Activated CD4-positive, alpha-beta T cell treated with anti-CD3 and anti-CD28 coated beads, Interleukin-2, amount 10 ng/mL, durations not matched to agents 7 days and 5 days (primary cell): ENCODE measurements at places on chromosomes 5 and 9. TPM values are rescaled to one million over a fixed set of nuclear protein-coding genes. Genes with fewer than 3 reads are reported as not detected.
A peak's percentile ranks its signal among the peaks of the same experiment; 100 is the strongest.

- H3K36me3 ChIP-seq: peaks cover 68% of the 10 kb centered on the region
- H3K4me1 ChIP-seq: peaks cover 90% of the 10 kb centered on the region
- peak within 1 kb of the TSS; percentile 94 for H3K27ac ChIP-seq
- H3K4me3 ChIP-seq: peak within 1 kb of the TSS; percentile 72
Measured at GRCh38 chr5:55102348-55102747, at the start of gene GZMA. TSS of gene GZMA (plus strand) at chr5:55102646. CDS start at chr5:55102683, 37 bp downstream.

The MAP3K1 gene
- 59.9 TPM for total RNA-seq

The RNF183 gene
- not detected for total RNA-seq

The MYOT gene
- not detected for total RNA-seq

DNA sequence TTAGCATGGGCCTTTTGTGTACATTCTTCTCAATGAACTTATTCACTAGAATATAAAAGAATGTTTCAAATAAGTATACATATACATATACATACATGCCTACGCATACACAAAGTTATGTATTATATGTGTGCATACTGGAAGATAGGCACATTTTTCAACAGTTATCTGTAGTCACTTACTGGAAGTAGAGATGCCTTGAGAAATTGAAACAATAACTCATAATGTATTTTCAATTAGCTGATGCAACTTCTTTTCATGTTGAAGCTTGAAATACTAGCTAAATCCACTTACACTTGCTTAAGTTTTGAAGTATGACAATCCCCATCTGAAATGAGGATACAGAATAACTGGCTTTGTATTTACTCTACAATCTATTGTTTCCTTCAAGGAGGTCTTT lies 469.0 kb upstream of the PTGER4 start:
- H3K4me3 ChIP-seq: no peak overlapping the region
- peaks cover 5% of the 10 kb centered on the region for H3K36me3 ChIP-seq
- DNase-seq: no peak

DNA sequence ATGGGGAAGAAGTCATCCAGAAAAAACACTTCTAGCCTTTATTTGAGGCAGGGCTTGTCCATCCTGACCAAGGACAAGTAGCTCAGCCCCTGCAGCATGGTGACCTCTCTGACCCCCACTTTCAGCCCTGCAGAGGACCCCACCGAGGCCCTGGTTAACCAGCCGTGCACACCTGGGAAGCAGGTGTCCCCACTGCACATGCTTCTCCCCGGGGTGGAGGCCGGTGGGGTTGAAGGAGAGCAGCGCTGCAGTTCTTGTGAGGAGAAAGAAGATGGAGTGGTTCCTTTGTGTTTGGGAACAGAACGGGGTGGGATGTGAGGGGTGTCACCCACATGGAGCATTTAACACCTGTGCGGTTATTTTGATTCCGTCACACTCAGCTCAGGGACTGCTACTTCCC lies 21.1 kb upstream of the ZBTB34 start:
- H3K36me3 ChIP-seq: peaks cover 23% of the 10 kb centered on the region
- H3K27me3 ChIP-seq: no peaks in the 10 kb centered on the region
- no peak for DNase-seq
- peak overlapping the region; percentile 25 for H3K27ac ChIP-seq
- H3K4me3 ChIP-seq: no peak overlapping the region
- H3K4me1 ChIP-seq: peaks cover 25% of the 10 kb centered on the region

DNA sequence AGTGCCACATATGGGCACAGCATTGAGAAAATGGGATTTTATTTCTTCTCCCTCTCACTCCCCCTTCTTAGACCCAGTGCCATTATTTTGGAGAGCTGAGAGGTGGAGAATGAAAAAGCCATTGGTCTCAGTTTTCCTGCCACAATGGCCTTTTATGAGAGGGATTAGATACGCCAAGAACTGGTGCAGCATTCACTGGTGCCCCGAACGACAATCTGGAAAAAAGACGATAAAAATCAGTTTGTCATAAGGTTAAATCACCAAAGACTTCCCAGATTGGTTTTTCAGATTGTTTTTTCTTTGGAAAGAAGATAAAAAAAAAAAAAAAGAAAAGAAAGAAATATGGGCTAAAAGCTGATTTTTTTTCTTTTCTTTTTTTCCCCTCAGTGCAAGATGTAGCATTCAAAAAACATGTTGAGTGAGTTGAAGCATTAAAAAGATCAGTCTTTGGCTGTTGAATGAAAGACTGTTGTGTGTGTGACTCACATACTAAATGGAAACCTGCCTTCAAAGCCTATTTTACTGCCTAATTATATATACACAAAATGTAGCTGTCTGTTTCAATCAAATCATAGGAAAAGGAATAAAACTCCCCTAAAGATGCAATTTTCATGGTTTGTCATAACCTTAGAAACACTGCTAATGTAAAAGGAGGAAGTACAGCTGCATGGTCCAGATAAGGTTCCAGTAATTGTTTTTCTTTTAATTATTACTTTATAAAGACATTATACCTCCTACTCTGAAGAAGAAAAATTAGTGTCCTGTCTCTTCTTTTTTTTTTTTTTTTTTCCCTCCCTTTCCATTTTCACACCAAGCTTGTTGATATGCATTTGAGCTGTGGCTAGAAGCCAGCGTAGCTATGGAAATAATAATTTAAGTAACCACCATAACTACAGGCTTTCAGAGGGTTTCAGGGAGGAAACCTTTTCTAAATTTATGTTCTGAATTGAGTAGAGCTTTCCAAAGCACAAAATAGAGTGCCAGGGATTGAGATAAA lies 27.2 kb upstream of the ZNF608 start:
- no peak overlapping the region for H3K27ac ChIP-seq
- H3K4me1 ChIP-seq: no peaks in the 10 kb centered on the region
- no peaks in the 10 kb centered on the region for H3K27me3 ChIP-seq
- DNase-seq: no peak
- H3K4me3 ChIP-seq: no peak overlapping the region

- peaks cover 12% of the 10 kb centered on the region for H3K27me3 ChIP-seq
- H3K27ac ChIP-seq: no peak overlapping the region
- no peaks in the 10 kb centered on the region for H3K36me3 ChIP-seq
- H3K4me3 ChIP-seq: no peak overlapping the region
Measured at GRCh38 chr5:83548581-83548980, 77.0 kb downstream of the VCAN start.

DNA sequence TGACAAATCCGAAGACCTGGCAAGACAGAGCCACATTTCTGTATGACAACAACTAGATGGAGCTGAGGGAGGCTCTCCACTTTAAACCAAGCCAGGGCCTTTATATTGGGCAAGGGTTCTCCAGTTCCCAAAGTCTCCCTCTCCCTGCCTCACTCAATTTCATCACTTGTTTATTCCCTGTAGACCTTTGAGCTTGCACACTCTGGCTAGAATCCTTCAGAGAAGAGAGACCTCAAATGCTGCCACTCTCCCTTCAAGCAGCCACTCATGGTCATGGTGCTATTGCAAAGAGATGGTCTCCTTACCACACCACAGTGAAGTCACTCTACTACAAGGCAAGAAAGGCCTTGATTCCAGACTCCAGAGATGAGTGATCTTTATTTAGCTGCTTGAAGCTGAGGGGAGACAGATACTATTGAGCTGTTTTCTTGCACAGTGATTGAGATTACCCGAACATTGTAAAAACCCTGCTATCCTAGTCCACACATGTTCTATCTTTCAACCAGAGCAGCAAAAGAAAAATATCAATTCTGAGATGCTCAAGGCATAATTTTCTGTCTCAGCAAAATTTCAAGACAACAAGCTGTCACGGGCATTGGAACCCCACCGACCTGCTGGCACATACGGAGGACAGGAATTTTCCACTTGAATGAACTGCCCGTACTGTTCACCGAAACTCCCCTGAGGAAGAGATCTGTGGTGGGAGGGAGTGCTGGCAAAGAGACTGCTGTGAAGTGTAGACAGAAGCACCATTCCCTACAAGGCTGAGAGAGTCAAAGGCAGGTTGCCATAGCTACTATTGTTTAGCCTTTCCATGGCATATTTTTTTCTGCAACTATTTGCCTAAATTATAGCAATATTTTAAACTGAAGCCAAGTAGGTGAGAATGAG lies 81.1 kb downstream of the CDO1 start:
- no peak overlapping the region for H3K27ac ChIP-seq
- H3K36me3 ChIP-seq: no peaks in the 10 kb centered on the region
- H3K27me3 ChIP-seq: peaks cover 34% of the 10 kb centered on the region
- no peak for DNase-seq

The ADGRV1 gene
- not detected for total RNA-seq

GRCh38 chr5:57324181-57324580 lies 150.3 kb downstream of the GPBP1 start:
- H3K4me3 ChIP-seq: no peak overlapping the region
- H3K27ac ChIP-seq: no peak overlapping the region
- no peaks in the 10 kb centered on the region for H3K27me3 ChIP-seq
- H3K36me3 ChIP-seq: no peaks in the 10 kb centered on the region
- H3K4me1 ChIP-seq: peaks cover 6% of the 10 kb centered on the region

DNA sequence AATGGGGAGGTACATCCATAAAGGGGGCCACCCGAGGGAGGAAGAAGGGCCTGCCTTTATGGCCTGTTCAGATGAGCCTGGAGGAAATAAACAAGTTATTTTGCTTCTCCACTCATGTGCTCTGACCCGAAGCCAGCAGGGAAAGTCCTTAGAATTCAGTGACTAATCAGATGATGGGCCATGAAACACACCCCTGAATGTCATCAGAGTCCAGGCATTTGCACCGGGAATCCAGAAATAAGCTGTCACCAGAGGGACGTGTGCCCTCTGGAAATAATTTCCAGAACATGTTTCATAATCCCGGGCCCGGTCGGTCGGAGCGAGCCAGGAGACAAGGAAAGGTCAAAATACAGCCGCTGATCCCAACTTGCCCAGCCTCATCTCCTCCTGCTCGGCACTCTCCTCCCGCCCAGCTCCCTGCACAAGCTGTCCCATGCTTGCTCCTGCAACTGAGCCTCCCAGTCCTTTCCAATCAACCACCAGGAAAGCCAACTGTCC lies 73.6 kb upstream of the ZNF622 start:
- no peak overlapping the region for H3K4me3 ChIP-seq
- H3K36me3 ChIP-seq: peaks cover 31% of the 10 kb centered on the region
- H3K4me1 ChIP-seq: peaks cover 24% of the 10 kb centered on the region
- H3K27ac ChIP-seq: no peak overlapping the region
- H3K27me3 ChIP-seq: no peaks in the 10 kb centered on the region

GRCh38 chr5:40497573-40497972 lies 182.1 kb upstream of the PTGER4 start:
- H3K27me3 ChIP-seq: no peaks in the 10 kb centered on the region
- H3K36me3 ChIP-seq: peaks cover 4% of the 10 kb centered on the region
- peaks cover 6% of the 10 kb centered on the region for H3K4me1 ChIP-seq
- no peak overlapping the region for H3K27ac ChIP-seq

DNA sequence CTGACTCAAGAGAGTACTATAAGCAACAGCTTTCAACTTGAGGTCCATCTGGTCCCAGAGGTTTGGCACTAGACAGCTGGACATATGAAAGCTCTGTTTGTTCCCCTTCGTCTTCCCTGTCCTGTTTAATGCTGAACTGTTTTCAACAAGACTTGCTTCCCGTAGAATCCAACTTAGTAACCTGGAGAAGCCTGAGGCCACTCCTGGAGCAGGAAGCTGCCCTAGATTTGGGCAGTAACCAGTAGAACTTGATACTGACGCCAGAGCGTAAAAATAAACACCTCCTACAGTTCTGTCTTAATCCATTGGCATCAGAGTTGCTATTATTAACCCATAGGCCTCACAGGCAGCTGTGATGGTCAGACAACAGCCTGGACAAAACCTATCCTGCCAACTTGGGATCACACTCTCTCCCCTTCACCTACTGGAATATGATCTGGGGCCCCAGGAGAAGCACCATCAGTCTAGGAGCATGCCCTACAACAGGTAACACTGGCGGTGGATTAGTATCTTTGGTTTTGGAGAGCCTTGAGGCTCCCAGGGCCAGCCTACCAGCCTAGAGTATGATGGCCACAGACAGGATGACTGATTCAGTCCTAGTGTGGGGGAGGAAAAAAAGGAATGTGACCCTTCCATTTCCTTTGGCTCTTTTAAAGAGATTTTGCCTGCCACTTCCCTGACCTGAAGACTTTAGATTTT lies 29.2 kb downstream of the RUSC2 start:
- no peaks in the 10 kb centered on the region for H3K36me3 ChIP-seq
- H3K27me3 ChIP-seq: no peaks in the 10 kb centered on the region
- H3K27ac ChIP-seq: no peak overlapping the region
- H3K4me1 ChIP-seq: no peaks in the 10 kb centered on the region
- H3K4me3 ChIP-seq: no peak overlapping the region
- DNase-seq: no peak

The F2RL1 gene
- 0.27 TPM for total RNA-seq

DNA sequence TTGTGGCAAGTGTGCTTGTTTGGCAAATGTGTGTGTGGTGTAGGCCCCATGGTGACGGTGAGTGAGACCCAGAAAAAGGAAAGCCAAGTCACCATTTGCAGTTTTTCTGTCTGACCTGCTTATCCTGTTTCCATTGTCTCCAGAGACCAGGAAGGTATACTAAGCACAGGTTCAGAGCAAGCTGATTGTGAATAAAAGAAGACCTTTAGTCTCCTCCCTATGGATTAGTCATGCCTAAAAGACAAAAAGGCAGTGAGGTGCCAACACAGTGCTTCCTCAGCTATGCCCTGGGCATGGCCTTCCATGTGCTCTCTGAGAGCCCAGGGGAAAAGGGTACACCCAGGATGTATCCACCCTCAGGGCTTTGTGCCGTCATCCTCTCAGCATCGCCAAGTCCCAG lies 49.2 kb upstream of the SHOC1 start:
- no peak overlapping the region for H3K4me3 ChIP-seq
- peaks cover 2% of the 10 kb centered on the region for H3K4me1 ChIP-seq
- no peak overlapping the region for H3K27ac ChIP-seq
- H3K27me3 ChIP-seq: peaks cover 5% of the 10 kb centered on the region

DNA sequence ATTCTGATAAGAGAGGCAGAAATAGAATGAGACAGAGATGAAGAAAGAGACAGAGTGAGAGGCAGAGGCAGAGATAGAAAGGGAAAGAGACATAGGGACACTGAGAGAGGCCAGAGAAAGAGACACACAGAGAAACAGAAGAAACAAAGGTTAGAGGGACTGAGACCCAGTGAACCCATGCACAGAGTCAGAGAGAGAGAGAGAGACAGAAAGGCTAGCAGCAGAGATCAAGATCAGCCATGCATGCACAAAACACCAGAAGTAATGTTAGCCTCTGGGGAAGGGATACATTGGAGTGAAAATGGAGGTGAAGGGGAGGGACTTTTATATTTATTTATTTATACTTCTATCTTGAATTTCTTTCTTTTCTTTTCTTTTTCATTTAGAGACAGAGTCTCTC lies 14.1 kb upstream of the SPARC start:
- no peaks in the 10 kb centered on the region for H3K27me3 ChIP-seq
- no peaks in the 10 kb centered on the region for H3K36me3 ChIP-seq
- H3K4me3 ChIP-seq: no peak overlapping the region
- DNase-seq: no peak

The HEMGN gene
- 2.2 TPM for total RNA-seq

GRCh38 chr5:68711293-68712200 lies 382.3 kb upstream of the SLC30A5 start:
- peak overlapping the region; percentile 51 for H3K4me3 ChIP-seq
- H3K4me1 ChIP-seq: peaks cover 32% of the 10 kb centered on the region
- H3K36me3 ChIP-seq: peaks cover 8% of the 10 kb centered on the region
- no peaks in the 10 kb centered on the region for H3K27me3 ChIP-seq

DNA sequence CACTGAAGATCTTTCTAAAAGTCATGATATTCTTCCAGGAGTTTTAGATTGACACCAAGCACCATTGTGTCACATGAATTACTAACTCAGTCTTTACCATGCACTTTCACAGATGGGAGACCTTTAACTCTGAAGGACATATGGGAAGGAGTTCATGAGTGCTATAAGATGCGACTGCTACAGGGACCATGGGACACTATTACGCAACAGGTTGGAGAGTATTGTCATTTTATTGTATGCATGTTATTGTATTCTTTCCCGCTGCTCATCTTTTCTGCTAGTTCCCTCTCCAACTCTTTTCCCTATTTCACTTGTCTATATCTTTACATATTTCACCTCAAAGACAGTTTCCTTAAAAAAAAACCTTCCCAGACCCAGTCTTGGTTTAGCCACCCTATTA lies 99.8 kb downstream of the RPS23 start:
- no peak for DNase-seq
- peaks cover 8% of the 10 kb centered on the region for H3K4me1 ChIP-seq
- no peak overlapping the region for H3K27ac ChIP-seq
- H3K36me3 ChIP-seq: peaks cover 3% of the 10 kb centered on the region
- no peak overlapping the region for H3K4me3 ChIP-seq
